Mesothelial cell of epicardium (in vitro differentiated cells): ENCODE measurements at places on chromosomes 11 and 22. TPM values are rescaled to one million over a fixed set of nuclear protein-coding genes. Genes with fewer than 3 reads are reported as not detected.
A peak's percentile ranks its signal among the peaks of the same experiment; 100 is the strongest.

- H3K4me1 ChIP-seq = peaks cover 31% of the 10 kb centered on the region
- H3K27ac ChIP-seq = no peak overlapping the region
- no peaks in the 10 kb centered on the region for H3K36me3 ChIP-seq
- H3K27me3 ChIP-seq = peaks cover 4% of the 10 kb centered on the region
- DNase-seq = no peak
- no peak overlapping the region for H3K4me3 ChIP-seq
Observed at GRCh38 chr22:24515027-24515338, 19.9 kb downstream of the UPB1 start.

DNA sequence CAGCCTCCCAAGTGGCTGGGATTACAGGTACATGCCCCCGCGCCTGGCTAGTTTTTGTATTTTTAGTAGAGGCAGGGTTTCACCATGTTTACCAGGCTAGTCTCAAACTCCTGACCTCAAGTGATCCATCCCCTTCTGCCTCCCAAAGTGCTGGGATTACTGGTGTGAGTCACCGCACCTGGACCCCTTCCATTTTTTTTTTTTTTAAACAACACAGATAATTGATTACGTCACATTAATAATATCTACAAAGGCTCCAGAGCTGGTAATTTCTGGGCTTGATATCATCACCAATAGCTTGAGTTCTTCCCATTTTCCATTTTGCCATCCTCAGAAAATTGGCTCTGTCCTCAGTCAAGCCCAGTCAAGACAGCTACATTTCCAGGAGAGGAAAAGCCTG lies 7.2 kb downstream of the TTLL1 start:
- H3K36me3 ChIP-seq = peaks cover 14% of the 10 kb centered on the region
- H3K27ac ChIP-seq = no peak overlapping the region
- peaks cover 3% of the 10 kb centered on the region for H3K4me1 ChIP-seq
- no peaks in the 10 kb centered on the region for H3K27me3 ChIP-seq
- DNase-seq = no peak

- H3K4me1 ChIP-seq = peaks cover 15% of the 10 kb centered on the region
- DNase-seq = no peak
- H3K4me3 ChIP-seq = no peak overlapping the region
- H3K27ac ChIP-seq = no peak overlapping the region
- H3K27me3 ChIP-seq = no peaks in the 10 kb centered on the region
Observed at GRCh38 chr11:44868455-44869421, 81.9 kb downstream of the TP53I11 start.

GRCh38 chr11:45538363-45538762 lies 127.1 kb downstream of the CHST1 start:
- DNase-seq = no peak
- no peaks in the 10 kb centered on the region for H3K36me3 ChIP-seq
- no peak overlapping the region for H3K27ac ChIP-seq
- peaks cover 76% of the 10 kb centered on the region for H3K27me3 ChIP-seq
- H3K4me3 ChIP-seq = no peak overlapping the region

DNA sequence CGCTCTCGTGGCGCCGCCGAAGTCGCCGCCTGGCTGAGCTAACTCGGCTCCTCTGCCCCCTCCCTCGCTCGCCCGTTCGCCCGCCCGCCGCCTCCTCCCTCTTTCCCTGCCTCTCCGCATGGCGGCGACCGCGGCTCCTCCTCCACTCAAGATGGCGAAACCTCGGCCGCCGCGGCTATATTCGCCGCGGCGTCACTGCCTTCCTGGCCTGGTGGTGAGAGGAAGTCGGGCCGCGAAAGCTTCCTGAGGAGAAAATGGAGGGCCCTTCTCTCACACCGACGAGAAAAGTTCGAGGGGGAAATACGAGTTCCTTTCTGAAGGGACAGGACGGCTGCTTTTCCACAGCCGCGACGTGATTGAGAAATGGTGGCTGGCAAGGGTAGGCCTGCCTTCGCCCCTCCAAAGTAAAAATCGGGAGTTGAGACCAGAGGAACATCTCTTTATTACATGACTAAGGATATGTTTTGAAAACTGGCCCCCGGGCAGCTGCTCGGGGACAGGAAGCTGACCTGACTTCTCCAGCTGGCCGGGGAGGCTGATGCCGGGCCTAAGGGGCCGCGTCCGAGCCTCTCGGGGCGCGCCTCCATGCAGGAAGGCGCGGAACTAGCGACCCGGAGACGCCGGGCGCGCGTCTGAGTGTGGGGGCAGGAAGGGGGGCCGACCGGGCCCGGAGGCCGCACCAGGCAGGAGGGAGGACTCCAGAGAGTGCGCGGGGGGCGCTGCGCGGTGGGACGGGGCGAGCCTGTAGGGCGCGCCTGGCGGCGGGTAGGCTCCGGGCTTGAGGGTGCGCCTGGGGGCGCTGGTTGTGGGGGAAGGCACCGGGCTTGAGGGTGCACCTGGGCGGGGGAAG lies at the start of gene DDX6:
Gene DDX6, minus strand, starts transcription at position 54 of the 850 bp plus-strand sequence. CDS start 4,913 bp downstream, outside the sequence.
- peak within 1 kb of the TSS; percentile 99 for H3K4me3 ChIP-seq
- peaks cover 31% of the 10 kb centered on the region for H3K4me1 ChIP-seq
- H3K27ac ChIP-seq = peak within 1 kb of the TSS; percentile 99
- H3K36me3 ChIP-seq = no peaks in the 10 kb centered on the region
- peak; percentile 94 for DNase-seq
- no peaks in the 10 kb centered on the region for H3K27me3 ChIP-seq

- H3K27me3 ChIP-seq = no peaks in the 10 kb centered on the region
- H3K27ac ChIP-seq = peak overlapping the region; percentile 83
- H3K36me3 ChIP-seq = peaks cover 30% of the 10 kb centered on the region
- H3K4me3 ChIP-seq = peak overlapping the region; percentile 28
- DNase-seq = no peak
- peaks cover 61% of the 10 kb centered on the region for H3K4me1 ChIP-seq
Observed at GRCh38 chr11:61152816-61153592, 8.2 kb downstream of the VPS37C start.

- no peak overlapping the region for H3K4me3 ChIP-seq
- no peaks in the 10 kb centered on the region for H3K27me3 ChIP-seq
- no peak for DNase-seq
- H3K27ac ChIP-seq = no peak overlapping the region
- H3K36me3 ChIP-seq = peaks cover 22% of the 10 kb centered on the region
Observed at GRCh38 chr11:58530236-58530635, 22.3 kb upstream of the OR5B21 start.

GRCh38 chr11:76241243-76242000 lies 35.1 kb upstream of the WNT11 start:
- H3K4me3 ChIP-seq = no peak overlapping the region
- H3K27ac ChIP-seq = no peak overlapping the region
- peaks cover 15% of the 10 kb centered on the region for H3K27me3 ChIP-seq

DNA sequence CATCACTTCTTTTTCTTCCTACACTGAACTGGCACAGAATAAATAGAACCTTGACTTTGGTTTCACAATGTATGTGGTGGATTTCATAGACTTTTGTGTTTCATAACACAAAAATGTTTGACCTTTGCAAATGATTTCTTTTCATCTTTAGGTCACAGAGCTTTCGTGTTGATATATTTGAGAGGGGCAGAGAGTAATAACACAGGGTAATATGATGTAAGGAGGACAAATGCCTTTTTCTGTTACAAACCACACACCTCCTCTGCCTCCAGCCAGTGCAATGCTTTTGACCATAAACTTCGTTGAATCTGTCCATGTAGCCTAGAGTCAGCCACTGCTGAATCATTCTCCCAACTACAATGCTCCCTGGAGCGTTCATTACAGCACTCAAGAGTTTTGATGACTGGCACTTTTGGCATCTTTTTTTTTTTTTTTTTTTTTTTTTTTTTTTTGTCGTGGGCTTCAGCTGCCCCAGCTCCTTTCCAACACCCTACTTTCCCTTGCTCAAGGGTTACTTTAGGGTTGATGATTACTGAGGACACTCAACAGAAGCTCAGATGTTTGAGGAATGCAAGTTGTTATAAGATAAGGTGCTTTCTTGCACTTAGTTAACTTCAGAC lies 11.4 kb upstream of the CAT start:
- H3K27me3 ChIP-seq = peaks cover 5% of the 10 kb centered on the region
- no peak overlapping the region for H3K4me3 ChIP-seq
- no peak for DNase-seq
- H3K36me3 ChIP-seq = no peaks in the 10 kb centered on the region

GRCh38 chr11:72634472-72635095 lies 39.6 kb downstream of the PDE2A start:
- DNase-seq = no peak
- no peaks in the 10 kb centered on the region for H3K36me3 ChIP-seq

- H3K4me3 ChIP-seq = peak overlapping the region; percentile 94
- no peak for DNase-seq
- H3K27me3 ChIP-seq = no peaks in the 10 kb centered on the region
- H3K36me3 ChIP-seq = no peaks in the 10 kb centered on the region
Observed at GRCh38 chr22:42269432-42270175, 849 bp downstream of the TCF20 start.

- H3K4me1 ChIP-seq = peaks cover 32% of the 10 kb centered on the region
- H3K36me3 ChIP-seq = no peaks in the 10 kb centered on the region
- peak overlapping the region; percentile 58 for H3K27ac ChIP-seq
- no peak for DNase-seq
Observed at GRCh38 chr22:38925571-38926041, 31.8 kb upstream of the APOBEC3A start.

DNA sequence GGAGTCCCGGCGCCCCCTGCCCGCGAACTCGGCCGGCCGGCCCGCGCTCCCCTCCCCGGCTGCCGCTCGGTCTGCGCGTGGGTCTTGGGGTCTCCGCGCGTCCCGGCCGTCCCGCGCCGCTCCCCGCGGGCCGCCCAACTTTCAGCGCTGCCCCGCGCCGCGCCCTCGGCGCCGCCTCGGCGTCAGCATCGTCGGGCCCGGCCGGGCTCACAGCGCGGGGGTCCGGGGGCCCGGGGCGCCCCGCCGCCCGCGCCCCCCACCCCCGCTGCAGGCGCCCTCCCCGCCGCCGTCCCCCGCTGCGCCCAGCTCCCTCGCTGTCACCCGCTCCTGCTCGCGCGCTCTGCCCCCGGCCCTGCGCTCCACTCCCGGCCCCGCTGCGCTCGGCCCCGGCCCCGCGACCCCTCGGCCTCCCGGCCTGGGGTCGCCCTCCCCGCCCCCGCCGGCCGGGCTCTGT lies at the start of gene KCNJ4:
Gene KCNJ4, minus strand, starts transcription at position 124 of the 454 bp plus-strand sequence. CDS start 27,067 bp downstream, outside the sequence.
- H3K4me1 ChIP-seq = peaks cover 32% of the 10 kb centered on the region
- H3K36me3 ChIP-seq = no peaks in the 10 kb centered on the region
- peaks cover 49% of the 10 kb centered on the region for H3K27me3 ChIP-seq
- H3K4me3 ChIP-seq = peak within 1 kb of the TSS; percentile 71
- no peak within 1 kb of the TSS for H3K27ac ChIP-seq

GRCh38 chr22:30247974-30248373 lies 1.4 kb upstream of the LIF start:
- peaks cover 51% of the 10 kb centered on the region for H3K4me1 ChIP-seq
- H3K27ac ChIP-seq = peak overlapping the region; percentile 24
- peak overlapping the region; percentile 34 for H3K4me3 ChIP-seq
- no peaks in the 10 kb centered on the region for H3K27me3 ChIP-seq
- no peak for DNase-seq
- peaks cover 9% of the 10 kb centered on the region for H3K36me3 ChIP-seq

GRCh38 chr11:43948341-43949225 lies 6.1 kb downstream of the C11orf96 start:
- DNase-seq = no peak
- no peak overlapping the region for H3K4me3 ChIP-seq
- H3K4me1 ChIP-seq = peaks cover 2% of the 10 kb centered on the region
- no peaks in the 10 kb centered on the region for H3K36me3 ChIP-seq
- no peak overlapping the region for H3K27ac ChIP-seq

DNA sequence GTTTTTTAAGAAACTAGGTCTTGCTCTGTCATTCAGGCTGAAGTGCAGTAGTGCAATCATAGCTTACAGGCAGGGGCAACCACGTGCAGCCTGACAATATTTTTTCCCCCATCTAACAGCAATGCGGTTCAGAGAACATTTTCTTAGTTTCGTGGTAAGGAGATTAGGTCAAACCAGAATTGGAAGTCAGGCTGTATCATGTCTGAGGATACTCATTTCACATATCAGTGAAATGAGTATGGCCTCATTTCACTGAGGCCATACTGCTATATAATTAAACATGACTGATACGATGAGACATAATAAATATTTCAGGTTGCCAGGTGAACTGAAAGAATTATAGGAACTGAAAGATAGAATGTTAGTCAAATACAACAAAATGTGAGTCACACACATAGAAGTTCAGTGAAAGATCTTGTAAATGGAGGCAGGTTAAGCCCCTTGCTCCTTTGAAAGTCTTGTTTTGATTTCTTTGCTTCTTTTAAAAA lies 32.5 kb upstream of the IZUMO1R start:
- no peak for DNase-seq
- peaks cover 4% of the 10 kb centered on the region for H3K4me1 ChIP-seq
- H3K27ac ChIP-seq = no peak overlapping the region
- H3K27me3 ChIP-seq = peaks cover 4% of the 10 kb centered on the region

DNA sequence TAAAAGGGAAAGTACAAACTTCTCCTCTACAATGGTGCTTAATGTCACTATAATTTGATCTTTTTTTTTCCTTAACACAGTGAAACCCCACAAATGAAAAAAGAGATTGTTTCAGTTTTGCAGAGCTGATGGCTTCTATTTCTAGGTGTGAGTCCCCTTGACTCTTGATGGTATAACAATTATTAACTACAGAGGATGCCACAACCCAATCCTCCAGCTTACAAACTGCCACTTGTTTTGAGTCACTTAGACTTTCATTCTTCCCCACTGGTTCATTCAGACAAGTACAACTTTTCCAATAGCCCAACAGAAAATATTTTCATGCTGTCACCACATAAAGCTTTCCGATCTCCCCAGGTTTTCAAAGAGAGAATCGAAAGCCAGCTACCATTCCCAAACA lies 812.2 kb downstream of the LRRC4C start:
- H3K4me3 ChIP-seq = no peak overlapping the region
- no peak for DNase-seq
- H3K27ac ChIP-seq = no peak overlapping the region
- H3K36me3 ChIP-seq = no peaks in the 10 kb centered on the region

DNA sequence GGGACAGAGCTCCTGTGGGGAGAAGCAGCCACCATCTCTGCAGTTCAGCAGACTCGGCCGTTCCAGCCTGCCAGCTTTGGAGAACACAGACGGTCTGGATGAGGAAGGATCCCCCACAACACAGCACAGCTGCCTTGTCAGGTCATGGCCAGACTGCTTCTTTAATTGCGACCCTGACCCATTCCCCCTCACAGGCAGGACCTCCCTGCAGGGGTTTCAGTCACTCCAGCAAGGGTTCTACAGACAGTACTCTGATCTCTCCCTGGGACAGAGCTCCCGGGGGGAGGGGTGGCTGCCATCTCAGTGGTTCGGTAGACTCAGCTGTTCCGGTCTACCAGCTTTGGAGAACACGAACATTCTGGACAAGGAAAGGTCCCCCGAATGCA lies 173.5 kb downstream of the TTC28 start:
- no peak overlapping the region for H3K27ac ChIP-seq
- no peak for DNase-seq
- peaks cover 26% of the 10 kb centered on the region for H3K36me3 ChIP-seq
- no peak overlapping the region for H3K4me3 ChIP-seq
- H3K27me3 ChIP-seq = no peaks in the 10 kb centered on the region

CDC45 gene
- total RNA-seq = 12.2 to 15.3 TPM (median 12.5 TPM) in 3 replicates

KLHDC7B gene
- 0.07 to 0.11 TPM (median 0.09 TPM) in 3 replicates for total RNA-seq

TMEM86A gene
- 6.6 to 7.9 TPM (median 7.4 TPM) in 3 replicates for total RNA-seq

CREB3L1 gene
- total RNA-seq = 34.5 to 43.0 TPM (median 36.3 TPM) in 3 replicates
